CD4-positive, alpha-beta T cell treated with Interferon gamma for 1 hour (primary cell): ENCODE measurements at places on chromosomes 5 and 9.

DNA sequence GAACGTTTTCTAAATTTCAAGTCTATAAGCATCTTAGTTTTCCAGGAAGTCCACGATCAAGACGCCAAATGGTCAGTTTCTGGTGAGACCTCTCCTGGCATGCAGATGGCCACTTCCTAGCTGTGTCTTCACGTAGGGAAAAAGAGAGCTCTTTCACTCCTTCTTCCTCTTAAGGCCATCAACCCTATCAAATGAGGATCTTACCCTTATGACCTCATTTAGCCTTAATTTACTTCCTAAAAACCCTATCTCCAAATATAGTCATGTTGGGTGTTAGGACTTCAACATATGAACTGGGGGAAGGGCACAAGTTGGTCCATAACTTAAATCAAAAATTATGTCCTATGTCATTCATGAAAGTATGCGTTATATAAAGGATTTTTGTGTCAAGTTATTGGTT is 229.5 kb downstream of the ARL15 start:
- DNase-seq, result no peak

DNA sequence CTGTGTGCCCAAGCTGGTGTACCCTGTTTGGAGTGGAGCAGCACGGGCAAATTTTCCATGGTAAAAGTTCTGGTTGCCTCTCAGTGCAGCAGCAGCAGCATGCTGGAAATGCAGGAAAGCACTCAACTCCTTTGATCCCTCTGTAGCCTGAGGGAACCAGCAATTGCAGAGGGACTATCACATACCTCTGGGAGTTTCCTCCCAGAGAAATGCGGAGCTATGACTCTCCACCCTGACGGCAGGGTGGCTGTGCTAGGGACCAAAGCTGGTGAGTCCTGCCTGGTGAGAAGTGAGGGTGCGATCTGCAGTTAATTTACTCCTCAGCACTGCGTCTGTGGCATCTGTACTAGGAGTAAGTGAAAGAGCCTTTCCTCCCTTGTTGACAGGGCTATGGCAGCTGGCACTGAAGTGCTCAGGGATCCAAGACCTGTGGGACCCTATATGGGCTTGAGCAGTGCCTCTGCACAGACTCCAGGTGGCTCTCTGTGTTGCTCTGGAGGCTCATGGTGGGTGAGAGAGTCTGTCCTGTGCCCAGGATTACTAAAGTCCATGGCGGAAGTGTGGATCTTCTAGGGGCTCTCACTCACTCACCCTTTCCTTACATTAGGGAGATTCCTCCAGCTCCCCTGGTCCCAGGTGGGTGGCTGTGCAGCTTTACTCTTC is 601.2 kb upstream of the TYRP1 start:
- no peak for DNase-seq

DNA sequence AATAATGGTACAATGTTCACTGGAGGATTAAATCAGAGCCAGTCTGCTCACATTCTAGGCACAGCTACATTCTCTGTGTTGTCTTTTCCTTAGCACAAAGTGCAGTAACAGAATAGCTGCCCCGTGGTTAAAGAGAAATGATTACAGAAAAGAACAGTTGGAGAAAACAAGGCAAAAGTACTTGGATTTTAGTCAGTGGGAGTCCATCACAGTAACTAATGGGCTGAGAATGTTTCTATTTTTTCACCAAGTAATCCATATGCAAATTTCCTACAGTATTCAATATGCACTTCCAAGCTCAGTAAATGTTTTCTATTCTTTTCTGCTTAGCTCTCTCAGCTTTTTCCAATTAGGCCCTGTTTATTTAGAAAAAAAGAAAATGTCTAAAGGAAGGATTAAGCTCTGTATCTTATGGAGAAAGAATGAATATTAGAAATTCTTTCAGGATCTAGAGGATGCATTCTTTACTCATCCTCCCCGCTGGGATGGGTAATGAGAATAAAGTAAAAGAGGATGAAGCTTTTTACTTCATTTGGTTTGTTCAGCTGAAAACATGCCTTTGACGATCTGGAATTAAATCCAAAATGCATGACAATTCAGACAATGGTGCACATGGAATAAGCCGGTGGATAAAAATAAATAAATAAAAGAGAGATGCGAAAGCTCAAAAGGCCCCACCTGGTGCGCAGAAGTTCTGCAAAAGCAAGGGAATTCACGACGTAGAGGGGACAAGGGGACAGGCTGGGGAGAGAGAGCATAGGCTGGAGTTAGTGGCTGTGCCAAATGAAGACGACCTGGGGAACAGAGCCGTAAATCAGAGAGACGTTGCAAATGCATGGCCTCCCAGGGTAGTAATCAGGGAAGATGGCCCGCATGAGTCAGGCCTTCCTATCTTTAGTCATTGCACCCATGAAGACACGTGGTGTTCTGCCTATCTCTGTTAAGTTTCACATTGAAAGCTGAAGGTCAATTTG is 345.2 kb downstream of the GLIS3 start:
- DNase-seq, result no peak

DNA sequence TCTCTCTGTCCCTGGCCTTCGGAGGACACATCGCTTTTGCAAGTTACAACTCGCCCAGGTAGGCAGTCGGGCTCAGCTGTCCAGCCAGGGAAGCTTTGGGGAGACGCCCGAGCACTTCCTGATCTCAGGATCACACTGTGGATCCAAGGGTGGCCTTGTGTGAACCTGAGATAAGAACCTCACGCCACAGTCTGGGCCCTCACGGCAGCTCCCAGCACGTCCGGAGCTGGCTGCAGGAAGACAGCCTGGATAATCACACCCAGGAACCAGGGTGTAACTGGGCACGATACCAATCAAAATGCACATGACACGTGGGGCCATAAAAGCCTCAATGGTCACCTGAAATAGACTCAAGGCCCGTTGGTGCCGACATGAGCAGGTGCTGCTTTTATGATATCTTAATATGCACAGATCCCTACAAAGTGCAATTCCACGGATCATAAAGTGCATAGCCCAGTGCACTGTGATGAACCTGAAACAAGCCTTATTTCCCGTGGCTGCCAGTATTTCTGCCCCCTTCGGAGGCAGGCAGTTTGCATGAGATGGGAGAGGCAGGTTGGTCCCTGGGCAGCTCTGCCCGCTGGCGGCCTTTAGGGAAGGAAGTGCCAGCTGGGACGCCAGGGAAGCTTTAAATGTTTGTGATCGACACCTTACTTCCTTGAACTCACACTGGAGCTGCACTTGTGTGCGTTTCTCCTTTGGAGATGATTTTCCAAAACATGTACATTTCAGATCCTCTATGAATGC is 14.5 kb downstream of the SLC6A18 start:
- DNase-seq, result no peak

- DNase-seq, result no peak
Measured at GRCh38 chr5:1844708-1845436, 37.9 kb downstream of the IRX4 start.

- no peak for DNase-seq
Measured at GRCh38 chr9:83630938-83631457, 8.1 kb downstream of the IDNK start.

- no peak for DNase-seq
Measured at GRCh38 chr5:82820961-82821845, 256.0 kb downstream of the TMEM167A start.

DNA sequence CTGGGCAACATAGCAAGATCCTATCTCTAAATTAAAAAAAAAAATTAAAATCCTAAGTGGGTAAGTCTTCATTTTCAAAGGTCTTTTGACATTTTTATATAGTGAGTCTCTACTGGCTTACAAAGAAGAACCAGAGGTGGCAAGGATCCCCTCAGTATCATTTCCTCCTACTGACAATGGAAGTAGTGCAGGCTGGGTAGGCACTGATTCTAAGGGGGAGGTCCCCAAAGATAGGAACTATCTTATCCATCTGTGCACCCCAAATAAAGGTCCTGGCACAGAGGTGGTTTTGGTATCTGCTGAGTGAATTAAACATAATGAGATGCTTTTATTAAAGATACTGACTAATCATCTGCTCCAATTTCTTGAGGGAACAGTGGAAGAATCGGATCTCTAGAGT is 4.2 kb downstream of the FAM193B start:
- no peak for DNase-seq

DNA sequence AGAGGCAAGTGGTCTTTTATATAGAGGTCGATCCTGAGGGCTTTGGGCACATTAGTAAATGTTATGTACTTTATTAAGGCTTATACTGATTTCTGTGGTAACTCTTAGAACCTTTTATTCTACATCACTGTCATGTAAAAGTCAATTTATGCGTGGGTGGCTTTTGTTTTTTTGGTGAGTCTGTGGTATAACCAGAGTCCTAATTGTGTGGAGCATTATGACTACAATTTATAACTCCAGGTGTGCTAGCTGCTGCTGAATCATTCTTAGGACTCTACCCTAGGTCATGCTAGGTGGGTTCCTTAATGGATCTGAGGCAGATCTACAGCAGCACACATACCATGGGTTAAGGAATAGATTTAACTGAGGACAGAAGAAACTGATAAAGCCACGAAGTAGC is 33.9 kb upstream of the KCNN2 start:
- DNase-seq, result no peak

- no peak for DNase-seq
Measured at GRCh38 chr9:81052846-81053245, 636.5 kb downstream of the TLE1 start.

DNA sequence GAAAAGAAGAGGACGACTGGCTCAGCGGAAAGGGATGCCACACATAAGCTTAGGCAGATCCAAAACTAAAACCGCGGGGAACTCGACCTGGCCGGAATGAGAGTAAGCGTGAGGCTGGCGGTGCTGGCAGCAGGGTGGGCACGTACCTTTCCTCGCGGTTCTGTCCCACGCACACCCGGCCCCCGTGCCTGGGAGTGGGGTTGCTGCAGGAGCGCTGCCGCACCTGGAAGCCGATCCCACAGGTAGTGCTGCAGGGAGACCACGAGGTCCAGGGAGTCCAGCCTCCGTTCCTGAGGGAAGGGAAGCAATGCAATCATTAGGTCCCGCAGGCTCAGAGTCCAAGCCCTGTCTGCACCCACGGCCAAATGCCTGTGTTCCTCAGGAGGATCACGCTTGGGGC is 427.0 kb downstream of the SEMA5A start:
- no peak for DNase-seq

DNA sequence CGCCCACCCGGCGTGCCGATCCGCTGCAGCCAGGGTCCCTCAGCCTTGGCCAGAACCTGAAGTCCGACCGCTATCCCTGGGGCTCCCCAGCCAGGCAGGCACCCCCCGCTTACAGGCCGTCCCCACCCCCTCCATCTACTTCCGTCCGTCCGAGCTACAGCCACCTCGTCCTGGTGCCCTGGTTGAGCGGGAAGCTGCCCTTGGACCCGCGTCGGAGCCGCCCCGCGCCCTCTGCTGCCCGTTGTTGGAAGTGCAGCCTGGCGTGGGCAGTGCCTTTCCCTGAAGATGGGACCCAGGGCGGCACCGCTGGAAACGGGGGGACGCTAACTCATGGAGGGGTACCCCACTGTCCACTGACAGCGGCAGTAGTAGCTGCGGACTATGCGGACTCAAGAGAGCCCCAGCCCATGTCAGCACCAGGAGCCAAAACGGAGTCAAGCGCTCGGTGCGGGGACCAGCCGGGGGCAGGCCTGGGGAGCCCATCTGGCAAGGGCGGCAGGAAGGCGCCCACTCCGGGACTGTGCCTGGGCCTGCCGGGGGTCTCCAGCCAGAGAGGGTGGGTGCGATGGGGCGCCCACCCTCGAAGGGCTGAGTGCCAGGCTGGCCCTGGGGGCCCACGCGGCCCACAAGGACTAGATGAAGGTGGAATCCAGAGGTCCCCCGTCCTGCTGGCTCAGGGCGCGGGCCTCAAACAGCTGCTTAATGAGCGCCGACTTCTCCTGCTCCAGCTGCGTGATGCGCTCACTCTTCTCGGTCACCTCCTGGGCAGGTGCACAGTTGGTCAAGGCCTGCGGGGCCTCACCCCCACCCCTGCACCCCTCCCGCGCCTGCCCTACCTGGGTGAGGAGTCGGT is 6.1 kb downstream of the SAPCD2 start:
- peak; percentile 43 for DNase-seq

DNA sequence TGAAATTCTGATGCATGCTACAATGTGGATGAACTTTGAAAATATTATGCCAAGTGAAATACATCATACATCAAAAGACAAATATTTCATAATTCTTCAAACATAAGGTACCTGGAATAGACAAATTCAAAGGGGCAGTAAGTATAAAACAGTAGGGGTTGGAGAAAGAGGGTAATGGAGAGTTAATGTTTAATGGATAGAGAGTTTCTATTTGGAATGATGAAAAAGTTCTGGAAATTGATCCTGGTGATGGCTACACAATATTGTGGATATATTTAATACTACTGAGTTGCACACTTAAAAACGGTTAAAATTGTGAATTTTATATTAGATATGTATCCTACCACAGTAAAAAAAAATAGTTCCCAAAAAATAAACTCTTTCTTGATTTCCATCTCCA is 14.6 kb upstream of the CNTLN start:
- no peak for DNase-seq

DNA sequence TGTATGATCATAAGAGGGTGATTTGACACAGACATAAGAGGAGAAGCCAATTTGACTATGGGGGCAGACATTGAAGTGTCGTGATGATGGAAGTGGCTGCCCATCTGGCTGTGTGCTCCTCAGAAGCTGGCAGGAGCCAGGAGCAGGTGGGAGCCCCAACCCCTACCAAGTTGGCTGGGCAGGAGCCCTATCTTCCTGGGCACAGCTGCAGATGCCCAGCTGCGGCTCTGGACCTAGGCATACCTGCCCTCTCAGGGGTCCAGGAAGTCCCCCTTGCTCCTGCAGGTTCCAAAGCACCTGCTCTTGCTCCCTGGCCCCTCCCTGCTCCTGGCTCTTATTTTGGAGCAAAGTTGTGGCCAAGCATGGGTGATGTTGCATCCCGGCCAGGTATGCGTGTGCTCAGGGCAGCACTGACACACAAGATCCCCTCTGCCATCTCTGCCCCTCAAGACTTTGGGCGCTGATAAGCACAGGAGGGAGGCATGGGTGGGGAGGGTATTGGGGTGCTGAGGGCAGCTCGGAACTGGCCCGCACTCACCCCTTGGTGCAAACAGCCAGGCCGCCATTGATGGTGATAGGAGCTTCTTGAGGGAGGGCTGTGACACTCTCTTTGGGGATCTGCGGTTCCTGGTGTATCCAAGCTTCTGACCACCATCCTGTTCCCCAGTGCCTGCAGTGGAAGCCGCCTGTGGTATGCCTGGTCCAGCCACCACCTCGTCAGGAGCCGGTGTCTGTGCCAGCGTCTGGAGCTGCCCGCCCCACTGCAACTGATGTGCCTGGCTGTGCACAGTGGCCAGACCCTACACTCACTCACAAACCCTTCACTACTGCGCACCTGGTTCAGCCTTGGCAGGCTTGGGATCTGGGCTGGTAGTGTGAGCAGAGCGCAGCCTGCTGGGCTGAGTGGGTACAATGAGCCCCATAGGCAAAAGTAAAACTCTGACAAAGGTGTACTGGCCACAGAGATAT is 230.9 kb downstream of the CDH9 start:
- DNase-seq, result no peak
